Stimulated activated CD8-positive, alpha-beta memory T cell treated with anti-CD3 and anti-CD28 coated beads, Interleukin-15, amount 100 ng/mL, for 4 hours (primary cell): ENCODE measurements at places on chromosomes 6 and 20.

- DNase-seq: no peak
Measured at GRCh38 chr6:81812401-81812800, 59.9 kb upstream of the TENT5A start.

GRCh38 chr6:156840136-156840535, 63.0 kb downstream of the ARID1B start:
- DNase-seq: no peak

DNA sequence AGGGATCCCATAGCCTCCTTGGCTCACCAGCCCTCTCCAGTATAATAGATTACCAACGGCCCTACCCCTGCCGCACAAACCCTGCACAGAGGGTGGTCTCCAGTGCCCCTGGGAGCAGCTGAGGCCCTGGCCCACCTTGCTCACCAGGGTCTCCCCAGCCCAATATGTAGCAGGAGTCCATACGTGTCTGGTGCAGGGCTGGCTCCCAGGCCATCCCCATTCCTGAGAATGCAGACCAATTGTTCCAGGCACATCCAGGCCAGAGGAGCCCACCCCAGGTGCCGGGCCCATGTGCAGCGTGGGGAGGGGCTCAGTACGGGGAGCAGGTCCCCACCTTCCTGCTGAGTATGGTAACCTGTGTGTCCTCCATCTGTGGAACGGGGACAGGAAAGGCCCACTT, 251.9 kb downstream of the TAF4 start:
- DNase-seq: no peak

DNA sequence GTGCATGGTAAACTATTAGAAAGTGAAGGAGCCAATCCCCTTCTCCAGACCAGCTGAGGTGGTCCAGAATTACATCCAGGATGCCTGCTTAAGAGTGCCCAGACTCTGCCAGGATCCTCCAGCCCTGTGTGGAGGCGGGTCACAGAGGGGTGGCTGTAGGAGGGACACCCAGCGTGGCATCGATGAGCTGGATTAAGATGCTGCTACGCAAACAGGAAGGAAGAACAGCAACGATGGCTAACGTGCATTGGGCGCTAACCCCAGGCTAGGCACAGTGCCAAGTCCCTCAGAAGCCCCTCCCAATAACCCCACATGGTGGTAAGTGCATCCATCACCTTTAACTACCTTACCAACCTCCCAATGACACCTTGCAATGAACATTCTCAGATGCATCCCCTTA, 63.9 kb upstream of the MRPS10 start:
- DNase-seq: no peak

- DNase-seq: no peak
Measured at GRCh38 chr20:25508083-25508770, 77.1 kb downstream of the NINL start.

DNA sequence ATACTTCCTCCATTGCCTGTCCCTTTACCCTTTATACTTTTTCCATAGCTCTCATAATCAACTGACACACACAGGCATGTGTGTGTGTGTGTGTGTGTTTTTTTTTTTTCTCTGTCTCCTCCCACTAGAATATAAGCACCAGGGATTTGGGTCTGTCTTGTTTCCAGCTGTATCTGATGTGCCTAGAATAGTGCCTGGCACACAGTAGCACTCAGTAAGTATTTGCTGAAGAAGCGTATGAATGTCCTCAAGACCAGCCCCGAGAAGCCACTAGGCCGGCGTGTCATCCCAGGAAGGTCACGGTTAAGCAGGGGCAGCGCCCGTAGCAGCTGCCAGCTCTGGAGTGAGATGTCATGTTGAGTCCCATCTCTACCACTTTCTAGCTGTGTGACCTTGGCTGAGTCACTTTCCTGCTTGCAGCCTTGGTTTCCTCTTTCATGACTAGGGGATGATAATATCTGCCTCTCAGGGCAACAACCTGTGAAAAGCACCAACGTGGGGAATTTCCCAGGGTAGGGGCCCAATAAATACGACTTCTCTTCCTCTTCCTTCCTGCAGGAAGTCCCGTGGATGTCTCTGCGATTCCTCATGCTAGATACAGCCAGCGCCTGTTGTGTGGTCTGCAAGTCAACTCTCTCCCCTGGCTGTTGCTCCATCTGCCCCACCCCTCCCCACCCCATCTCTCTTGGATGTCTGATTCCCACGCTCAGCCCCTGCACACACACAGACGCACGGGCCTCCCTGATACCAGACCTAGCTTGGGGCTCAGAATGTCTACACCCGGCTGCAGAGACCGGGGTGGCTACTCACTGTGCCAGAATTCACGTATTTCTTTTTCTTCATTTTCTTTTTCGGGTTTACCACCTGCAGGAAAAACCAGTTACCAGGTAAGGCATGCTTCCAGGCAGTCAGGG, 58.1 kb downstream of the RAB44 start:
- peak; percentile 41 for DNase-seq

GRCh38 chr6:155693573-155694418, 238.2 kb upstream of the NOX3 start:
- DNase-seq: no peak
